ENCODE measurements at places on chromosomes 4 and X.

DNA sequence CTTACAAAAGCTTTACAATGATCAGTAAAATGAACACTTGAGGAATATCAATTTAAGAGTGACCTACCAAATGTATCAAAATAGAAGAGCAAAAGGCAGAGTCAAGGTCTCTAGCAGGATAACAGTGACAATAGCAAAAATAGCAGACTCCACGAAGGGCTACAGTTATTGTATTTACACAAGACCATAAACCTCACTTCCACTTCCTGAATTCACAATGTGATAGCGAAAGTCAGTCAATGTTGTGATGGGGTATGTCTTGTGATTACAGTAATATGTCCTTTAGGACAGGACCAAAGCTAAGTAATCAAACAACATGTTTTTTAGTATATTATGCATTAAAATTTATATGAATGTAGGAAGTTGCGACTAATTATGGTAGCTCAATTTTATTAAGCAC, 139.6 kb downstream of the IQCM start:
- DNase-seq: no peak

DNA sequence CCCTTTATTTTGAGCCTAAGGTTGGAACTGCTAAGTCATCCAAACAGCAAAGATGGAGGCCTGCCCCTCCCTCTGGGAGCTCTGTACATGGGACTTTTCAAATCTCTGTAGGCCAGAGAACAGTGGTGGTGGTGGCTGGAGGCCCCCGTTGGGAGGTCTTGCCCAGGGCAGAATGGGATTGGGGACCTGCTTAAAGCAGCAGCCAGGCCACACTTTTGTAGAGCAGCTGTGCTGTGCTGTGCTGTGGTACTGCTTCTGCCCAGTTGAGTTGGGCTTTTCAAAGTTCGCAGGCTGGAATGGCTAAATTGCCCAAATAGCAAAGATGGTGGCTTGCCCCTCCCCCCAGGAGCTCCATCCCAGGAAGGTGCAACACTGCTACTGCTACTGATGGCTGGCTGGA, 147.5 kb upstream of the TACR3 start:
- DNase-seq: no peak

GRCh38 chr4:96525898-96526297, 686.0 kb downstream of the PDHA2 start:
- DNase-seq: no peak

GRCh38 chr4:71217688-71218087, 121.1 kb upstream of the SLC4A4 start:
- DNase-seq: no peak

- no peak for DNase-seq
Observed at GRCh38 chrX:40496728-40497127, 84.0 kb upstream of the ATP6AP2 start.

- DNase-seq: no peak
Observed at GRCh38 chr4:8030121-8030781, 90.6 kb upstream of the AFAP1 start.

DNA sequence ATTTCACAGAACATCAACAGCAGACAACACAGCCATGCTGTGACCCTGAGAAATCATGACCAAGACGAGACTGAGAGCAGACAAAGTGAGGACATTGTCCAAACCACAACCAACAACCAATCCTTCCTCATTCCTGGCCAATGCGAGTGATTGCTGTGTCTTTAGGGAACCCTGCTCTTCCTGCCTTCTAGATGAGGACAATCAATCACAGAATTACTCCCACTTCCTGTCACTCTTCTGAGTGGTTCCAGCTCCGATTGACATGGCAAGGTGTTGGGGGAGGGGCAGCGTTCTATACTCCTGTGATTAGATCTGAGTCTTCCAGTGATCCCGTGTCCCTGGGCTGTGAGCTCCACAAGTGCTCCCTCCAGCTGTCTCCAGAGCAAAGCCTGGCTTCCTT, 227.8 kb downstream of the STIM2 start:
- no peak for DNase-seq

DNA sequence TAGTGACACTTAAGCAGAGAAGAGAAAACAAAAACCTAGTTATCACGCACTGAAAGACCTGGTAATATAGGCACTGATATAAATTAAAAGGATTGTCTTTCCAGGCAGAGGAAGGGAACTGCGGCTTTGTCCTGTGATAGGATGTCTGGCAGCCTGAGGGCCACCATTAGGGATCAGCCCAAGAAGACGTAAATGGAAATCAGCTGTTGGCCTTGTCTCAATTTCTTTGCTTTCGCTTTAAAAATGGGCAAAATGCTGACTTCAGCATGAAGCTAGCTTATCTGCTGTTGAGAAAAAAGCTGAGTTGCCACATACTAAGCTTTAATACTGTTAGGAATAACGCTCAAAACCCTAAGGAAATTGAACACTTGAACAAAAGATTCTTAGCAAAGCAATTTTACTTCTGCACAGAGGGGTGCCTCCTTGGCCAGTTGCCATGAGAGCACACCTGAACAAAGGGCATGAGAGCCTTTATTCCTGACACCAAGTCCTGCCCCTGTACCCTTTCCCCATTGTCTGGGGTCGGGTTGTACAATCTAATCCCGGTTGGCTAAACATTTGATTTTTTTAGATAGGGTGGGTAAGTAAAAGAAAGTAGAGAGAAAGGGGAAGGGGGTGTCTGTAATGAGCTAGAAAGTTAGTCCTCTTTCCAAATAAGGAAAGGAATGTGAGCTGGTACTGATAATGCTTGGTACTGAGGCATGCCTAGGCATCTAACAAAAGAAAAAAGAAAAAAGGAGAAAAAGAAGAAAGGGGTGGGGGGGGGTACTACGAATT, 85.1 kb upstream of the UCP1 start:
- DNase-seq: peak; percentile 37

DNA sequence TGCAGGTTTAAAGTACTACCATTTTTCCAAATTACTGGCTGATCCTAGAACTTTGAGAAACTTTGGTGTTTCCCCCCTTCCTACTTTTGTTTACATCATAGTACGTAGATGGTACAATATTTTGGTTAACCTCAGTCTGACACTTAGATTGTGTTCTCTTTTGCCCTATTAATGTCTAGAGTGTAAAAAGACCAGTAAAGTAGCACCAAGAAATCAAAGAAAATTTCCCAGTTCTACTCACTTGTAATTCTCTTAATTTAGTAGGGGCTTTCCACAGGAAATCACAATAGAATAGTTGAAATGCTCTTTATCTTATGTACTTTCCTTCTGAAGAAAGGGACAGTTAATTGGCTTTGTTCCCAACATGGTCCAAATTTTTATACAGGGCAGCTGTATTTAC, 51.6 kb downstream of the NFKB1 start:
- no peak for DNase-seq

- DNase-seq: no peak
Observed at GRCh38 chrX:14802943-14803710, 69.7 kb downstream of the FANCB start.

- DNase-seq: no peak
Observed at GRCh38 chrX:8433109-8434062, 31.2 kb upstream of the VCX3B start.

DNA sequence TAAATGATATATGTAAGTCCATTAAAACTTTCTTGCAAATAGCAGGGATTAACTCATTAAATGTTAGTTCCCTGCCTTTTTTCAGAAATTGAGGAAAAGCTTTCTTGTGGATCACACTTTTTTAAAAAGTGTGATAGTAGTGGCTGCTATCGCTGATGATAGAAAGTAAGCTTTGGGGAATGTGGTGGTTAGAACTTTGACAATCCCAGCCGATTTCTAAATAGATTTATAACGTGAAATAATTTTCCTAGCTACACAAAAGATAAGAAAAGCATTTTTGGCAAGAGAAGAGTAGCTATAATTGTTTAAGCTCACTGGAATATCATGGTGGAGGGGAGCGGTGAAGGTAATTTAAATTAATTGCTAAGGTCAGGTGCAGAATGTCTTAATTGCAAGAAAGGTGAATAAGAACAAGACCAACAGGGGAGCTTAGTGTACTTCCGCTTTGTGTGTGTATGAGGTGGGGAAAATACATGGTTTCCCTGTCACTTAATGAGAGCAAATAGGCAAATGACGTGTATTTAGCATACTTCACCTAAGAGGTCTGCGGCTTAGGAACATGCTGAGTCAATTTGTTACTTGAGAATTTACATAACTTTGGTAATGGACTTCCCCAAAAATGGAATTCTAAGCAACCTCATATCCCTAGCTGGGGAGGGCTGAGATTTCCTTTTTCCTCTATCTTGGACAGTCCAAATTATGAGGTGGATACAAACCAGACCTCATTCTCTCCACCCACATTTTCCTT, 11.7 kb upstream of the IL21 start:
- DNase-seq: no peak

- no peak for DNase-seq
Observed at GRCh38 chr4:170465429-170465828, 375.7 kb upstream of the AADAT start.

GRCh38 chr4:105686571-105686970, 21.9 kb downstream of the INTS12 start:
- DNase-seq: no peak
